ENCODE measurements at places on chromosomes 6 and 20.

DNA sequence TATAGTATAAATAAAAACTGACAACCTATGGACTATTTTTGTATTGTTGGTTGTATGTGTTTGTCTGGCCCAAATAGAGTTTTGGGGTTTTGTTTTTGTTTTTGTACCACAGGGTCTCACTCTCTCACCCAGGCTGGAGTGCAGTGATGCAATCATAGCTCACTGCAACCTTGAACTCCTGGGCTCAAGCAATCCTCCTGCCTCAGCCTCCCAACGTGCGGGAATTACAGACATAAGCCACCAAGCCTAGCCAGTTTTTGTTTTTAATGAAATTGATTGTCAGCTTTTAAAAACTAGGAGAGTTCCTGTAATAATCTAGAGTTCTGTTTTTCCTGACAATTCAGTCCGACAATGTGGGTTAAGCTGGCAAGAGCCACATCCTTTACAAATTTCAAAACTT, 98.7 kb downstream of the ZMYND8 start:
- no peak for DNase-seq

- DNase-seq: no peak
Measured at GRCh38 chr20:20503777-20504530, 136.1 kb downstream of the INSM1 start.

DNA sequence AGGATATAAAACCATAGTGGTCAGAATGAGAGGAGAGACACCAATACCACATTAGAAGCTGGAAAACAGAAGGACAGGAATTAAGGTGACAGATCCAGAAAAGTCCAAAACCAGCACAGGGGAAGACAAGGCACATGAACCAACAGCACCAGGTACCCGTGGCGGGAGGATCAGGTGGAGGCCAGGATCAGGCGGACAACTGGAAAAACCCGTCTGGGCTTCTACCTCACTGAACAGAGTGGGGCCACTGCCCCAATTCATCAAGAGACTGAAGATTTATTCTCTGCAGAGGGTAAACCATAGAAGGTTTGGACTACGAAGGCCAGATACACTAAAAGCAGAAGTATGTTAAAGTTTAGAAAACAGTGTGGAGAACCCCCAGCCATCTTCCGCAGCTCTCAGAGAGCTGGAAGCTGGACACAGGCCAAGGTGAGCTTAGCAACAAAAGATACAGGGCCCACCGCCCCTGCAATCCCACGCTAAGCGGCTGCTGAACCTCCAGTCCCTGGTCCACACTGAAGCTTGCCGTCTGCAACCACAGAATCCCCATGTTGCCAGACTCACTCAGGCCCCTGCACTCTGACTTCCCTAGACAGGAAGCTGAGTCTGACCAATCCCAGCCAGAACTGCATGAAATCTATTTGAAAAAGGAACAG, 29.9 kb downstream of the ABHD12 start:
- DNase-seq: no peak

GRCh38 chr6:34791701-34792604, at the start of gene BLTP3A:
Gene BLTP3A, plus strand, starts transcription at chr6:34792083. Its CDS starts 168 bp downstream, at chr6:34792251.
- peak; percentile 65 for DNase-seq

DNA sequence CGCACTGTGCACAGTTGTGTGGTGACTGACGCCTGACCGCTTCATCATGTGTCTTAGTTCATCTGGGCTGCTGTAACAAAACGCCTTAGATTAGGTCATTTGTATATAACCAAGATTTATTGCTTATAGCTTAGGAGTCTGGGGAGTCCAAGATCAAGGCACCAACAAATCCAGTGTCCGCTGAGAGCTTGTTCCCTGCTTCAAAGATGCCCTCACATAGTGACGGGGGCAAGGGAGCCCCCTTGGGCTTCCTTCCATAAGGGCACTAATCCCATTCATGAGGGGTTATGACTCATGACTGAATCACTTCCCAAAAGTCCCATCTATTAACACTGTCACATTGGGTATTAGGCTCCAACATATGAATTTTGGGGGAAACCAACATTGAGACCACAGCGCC, 34.6 kb downstream of the CYP24A1 start:
- DNase-seq: no peak

Data from CD8-positive, alpha-beta T cell (primary cell).